NCI-H748 treated with DMSO at 0.1 percent for 48 hours (cell line): ENCODE measurements at places on chromosomes 5 and 9.

DNA sequence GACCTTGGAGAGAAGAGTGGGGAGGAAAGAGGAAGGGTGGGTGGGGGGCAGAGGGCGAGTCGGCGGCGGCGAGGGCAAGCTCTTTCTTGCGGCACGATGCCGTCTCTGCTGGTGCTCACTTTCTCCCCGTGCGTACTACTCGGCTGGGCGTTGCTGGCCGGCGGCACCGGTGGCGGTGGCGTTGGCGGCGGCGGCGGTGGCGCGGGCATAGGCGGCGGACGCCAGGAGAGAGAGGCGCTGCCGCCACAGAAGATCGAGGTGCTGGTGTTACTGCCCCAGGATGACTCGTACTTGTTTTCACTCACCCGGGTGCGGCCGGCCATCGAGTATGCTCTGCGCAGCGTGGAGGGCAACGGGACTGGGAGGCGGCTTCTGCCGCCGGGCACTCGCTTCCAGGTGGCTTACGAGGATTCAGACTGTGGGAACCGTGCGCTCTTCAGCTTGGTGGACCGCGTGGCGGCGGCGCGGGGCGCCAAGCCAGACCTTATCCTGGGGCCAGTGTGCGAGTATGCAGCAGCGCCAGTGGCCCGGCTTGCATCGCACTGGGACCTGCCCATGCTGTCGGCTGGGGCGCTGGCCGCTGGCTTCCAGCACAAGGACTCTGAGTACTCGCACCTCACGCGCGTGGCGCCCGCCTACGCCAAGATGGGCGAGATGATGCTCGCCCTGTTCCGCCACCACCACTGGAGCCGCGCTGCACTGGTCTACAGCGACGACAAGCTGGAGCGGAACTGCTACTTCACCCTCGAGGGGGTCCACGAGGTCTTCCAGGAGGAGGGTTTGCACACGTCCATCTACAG is 760 bp downstream of the NPR3 start:
- DNase-seq = peak; percentile 20

DNA sequence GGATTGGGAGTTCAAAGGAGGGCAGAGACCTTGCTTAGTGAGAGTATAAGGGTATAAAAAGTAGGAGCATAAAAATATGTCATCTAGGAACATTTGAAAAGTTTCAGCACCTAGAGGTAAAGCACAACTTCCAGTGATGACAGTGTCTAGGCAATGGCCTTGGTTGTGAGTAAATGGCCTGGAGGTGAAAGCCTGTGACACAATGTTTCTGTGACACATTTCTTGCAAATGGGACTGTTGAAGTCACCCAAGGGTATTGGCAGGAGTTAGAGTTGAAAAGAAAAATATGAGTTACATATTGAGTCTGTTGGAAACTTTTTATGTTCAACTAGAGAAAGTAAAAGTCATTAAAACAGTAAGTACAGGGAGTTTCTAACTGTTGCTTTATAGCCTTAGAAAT is 14.8 kb downstream of the C5orf47 start:
- DNase-seq = no peak

GRCh38 chr9:116543731-116544400 is 143.2 kb upstream of the TRIM32 start:
- DNase-seq = no peak

DNA sequence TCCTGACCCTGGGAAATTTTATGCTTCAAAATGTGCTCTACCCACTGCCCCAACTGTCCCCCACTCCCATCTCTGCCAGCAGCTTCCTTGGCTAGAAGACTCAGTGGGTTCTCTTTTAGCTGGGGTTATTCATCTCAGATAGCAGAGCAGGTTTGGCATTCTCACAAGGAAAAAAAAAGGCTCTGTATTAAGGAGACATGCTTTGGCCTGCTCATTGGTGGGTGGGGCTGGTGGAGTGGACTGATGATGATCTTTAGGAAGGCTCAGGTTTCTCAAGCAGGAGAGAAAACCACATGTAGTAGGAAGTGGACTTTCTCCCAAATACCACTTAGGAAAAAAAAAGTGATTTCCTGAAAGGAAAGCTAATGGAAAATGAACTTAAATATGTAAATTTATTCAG is 279.2 kb upstream of the ZNF462 start:
- no peak for DNase-seq

DNA sequence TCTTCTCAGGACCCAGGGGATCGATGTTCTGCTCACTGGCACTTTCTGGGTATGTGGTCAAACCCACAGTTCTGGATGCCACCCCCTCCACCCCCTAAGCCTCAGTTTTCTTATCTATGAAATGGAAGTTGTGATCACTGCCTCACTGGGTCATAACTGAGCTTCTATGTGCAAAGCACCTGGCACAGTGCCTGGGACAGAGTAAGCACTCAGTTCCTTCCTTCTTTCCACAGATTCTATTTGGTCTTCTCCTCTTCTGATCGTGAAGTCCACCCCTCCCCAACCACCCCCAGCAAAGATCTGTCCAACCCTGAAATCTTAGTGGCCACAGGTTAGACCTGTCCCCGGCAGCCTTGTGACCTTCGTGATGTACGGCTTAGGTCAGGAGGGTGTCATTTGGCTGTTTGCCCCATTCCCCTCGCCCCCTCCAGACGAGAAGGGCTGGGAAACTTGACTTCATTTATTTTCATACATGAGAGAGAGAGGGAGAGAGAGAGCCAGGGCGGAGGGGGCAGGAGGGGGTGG is 181.4 kb downstream of the FGF18 start:
- DNase-seq = no peak

GRCh38 chr9:4167728-4168127 is 132.1 kb downstream of the GLIS3 start:
- no peak for DNase-seq

DNA sequence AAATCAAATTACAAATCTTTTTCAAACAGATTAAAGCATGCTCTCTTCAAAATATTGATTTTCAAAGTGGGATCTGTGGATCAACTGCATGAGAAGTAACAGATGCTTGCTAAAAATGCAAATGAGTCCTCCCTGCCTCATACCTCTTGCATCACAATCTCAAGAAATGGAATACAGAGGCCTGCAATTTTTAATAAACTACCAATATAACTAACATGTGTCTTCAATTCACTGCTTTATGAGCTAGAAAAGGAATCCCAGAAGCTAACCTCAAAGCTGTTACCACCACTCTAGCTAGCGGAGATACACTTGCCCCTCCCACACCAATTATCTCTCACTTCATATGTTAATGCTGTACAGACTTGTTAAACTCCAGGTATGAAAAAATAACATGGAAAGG is 9.6 kb downstream of the OR13C5 start:
- no peak for DNase-seq

- DNase-seq = no peak
Measured at GRCh38 chr5:176810687-176811501, 535 bp downstream of the UNC5A start.

DNA sequence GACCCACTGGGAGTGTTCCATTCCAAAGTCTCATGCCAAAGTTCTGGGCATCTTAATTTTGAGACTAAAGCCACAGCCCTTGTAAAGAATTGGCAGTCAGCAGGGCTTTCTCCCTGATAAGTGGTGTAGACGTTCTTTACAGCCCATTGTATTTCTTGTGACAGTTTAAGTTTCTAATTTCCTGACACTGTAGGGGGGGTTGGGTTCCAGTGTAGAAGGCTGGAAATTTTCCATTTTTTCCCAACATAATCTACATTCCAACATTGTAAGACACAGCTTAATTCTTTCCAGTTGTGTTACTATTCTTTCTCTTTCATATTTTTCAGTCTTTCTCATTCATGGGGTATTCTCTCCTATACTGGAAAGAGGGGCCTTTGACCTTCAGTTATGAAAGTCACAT is 121.1 kb downstream of the FBXL7 start:
- no peak for DNase-seq

DNA sequence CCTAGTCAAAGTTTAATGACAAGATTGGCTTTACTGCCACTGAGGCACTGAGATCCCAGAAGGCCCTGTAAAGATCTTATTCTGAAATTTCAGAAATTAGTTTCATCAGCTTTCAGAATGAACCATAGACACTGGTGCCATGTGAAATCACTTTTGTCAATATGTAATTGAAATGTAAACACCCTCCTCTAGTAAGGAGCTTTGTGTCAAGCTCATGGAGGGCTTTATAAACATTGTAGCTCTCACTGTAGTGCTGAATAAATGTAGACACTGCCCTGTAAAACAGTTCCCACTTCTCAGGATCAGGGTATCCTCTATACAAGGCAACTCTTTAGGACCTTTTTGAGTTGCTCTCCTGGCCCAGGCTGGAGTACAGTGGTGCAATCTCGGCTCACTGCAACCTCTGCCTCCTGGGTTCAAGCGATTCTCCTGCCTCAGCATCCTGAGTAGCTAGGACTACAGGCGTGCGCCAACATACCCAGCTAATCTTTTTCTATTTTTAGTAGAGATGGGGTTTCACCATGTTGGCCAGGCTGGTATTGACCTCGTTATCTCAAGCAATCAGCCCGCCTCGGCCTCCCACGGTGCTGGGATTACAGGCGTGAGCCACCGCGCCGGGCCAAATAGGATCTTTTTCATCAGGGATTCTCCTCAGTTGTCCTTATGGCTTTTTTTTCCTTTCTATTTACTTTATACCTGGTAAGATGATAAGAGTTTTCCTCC is 1823.9 kb upstream of the CDH9 start:
- DNase-seq = peak; percentile 96

DNA sequence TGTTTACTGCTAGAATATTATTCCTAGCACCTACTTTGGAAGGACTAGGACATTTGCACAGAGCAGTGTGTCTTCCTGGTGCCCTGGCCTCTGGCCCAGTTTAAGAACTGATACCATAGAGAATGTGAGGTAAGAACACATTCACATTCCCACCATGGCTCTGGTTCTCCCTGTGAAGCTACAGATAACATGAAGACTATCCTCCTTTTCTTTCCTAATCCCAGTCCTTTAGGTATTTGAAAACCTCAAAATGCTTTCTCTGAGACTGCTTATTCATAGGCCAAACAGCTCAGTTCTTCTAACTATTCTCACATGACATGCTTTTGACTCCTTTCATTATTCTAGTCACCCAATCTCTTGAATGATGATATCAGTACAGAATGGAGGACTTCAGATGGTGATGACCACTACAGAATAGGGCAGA is 11.9 kb downstream of the FAM219A start:
- no peak for DNase-seq

- no peak for DNase-seq
Measured at GRCh38 chr9:93492327-93492726, 38.9 kb upstream of the FAM120AOS start.

DNA sequence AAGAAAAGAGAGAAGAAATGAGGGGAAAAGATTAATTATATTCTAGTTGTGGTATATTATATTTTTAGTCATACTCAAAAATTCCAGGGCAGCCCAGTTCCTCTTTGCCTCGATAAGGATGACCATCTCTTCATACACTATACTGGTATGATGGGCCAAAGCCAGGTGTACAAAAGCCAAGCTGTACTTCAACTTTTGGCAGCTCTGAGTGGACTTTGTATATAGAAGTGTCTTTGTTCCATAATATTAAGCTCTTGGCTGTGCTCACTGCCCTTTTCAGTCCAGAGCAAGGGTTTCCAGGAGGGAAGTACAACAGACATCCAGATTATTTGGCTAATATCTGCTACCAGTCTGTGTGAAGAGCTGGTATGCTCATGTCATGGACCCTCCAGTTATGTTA is 934.3 kb upstream of the CDH10 start:
- DNase-seq = no peak

- DNase-seq = no peak
Measured at GRCh38 chr5:41927604-41928003, 2.5 kb downstream of the FBXO4 start.

DNA sequence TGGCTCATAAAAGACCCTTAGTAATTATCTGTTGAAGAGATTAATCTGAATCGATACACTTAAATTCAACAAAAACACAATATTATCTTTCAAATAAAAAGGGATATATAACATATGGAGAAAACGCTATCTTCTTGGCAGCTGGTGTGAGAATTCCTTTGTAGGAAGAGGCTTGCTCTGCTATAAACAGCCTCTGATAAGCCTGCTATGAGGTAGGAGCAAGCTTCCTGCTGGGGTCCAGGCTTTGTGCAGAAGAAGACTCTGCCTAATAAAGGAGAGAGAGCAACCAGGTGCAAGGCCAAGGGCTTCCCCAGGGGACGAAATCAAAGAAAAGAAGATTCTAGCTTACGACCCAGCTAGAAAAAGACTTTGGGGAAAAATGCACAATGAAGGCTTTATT is 43.3 kb upstream of the SSBP2 start:
- no peak for DNase-seq

DNA sequence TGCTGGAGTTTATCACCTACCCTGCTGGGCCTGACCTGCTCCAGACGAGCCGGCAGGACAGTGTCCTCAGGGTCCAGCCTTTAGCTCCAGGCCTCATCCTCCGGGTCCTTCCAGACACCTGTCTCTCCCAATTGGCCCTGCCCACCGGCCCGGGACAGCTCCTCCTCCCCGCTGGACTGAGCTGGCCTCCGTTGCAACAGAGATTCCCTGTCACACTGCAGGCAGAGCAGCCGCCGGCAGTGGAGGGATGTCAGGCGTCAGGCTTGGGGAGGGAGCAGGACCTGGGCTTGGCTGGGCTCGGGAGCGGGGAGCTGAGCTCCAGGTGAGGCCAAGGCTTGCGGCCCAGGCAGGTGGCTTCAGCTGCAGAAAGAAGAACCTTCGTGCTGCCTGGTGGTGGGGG is 1.7 kb downstream of the KCNT1 start:
- DNase-seq = no peak

DNA sequence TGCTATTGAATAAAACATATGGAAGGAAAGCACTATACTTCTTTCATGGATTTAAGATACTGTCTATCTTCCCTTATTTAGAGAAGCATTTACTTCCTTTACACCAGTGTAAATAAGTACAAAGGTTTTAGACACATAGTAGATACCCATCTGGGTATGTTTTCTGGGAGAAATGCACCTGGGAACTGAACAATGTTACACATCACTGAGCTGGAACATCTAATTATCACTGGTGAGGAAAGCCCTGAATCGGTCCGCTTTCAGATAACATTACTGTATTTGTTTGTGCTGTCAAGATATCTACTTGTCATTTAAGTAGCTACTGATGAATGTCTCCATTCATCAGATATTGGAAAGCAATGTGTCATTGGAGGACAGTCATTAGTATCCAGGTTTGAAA is 964.7 kb upstream of the PTPRD start:
- peak; percentile 32 for DNase-seq

DNA sequence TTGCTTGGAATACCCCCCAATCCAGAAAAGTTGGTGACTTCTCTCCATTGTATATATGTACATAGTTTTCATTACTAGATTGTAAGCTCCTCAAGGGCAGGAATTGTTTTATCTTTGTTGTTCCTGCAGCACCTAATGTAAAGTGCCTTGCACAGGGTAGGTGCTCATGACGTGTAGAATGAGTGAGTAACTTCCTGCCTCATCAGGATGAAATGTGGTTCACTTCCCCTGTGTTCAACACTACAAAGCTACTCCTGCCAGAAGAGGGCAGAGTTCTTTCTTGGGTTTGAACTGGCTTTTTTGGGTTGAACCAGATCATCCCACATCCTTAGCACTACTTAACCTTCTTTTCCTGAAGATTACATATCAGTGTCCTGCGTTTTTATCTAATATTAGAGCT is 23.9 kb downstream of the GTF3C4 start:
- no peak for DNase-seq

DNA sequence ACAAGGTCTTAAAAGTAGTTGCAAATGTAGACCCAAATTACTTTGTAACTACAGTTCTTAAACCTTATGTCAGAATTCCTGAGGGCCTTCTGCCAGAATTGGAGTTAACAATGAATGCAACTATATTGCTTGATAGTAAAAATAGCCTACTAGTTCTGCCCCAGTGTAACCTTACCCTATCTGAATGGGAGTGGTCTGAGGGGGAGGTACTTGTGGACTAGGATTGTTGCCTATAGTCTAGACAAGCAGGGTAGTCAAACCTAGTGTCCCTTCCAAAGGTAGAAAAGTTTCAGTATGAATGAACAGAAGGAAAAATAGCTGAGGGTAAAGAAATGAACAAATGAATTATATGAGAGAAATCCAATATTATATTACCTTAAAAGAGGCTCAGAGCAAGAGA is 242.2 kb downstream of the PJA2 start:
- DNase-seq = no peak
